Right forelimb (tissue), 1 donor: ENCODE measurements at places on chromosomes 16 and 17.

DNA sequence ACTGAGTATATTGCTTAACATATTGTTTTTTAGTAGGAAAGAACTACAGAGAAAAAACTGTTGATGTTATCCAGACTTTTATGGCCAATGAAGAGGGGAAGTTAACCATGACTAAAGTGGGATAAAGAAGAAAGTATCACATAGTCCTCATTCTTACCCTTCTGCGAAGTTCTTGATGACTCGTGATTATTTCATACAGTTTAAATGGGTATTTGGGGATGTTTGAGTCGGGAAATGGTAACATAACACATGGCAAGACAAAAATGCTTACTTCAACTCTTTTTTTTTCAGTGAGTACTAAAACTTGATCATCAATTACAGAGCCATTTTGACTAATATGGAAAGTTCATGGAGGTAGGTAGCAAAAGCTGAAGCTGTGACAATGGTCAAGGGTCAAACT is 4.9 kb downstream of the POLG2 start:
- DNase-seq = no peak

GRCh38 chr16:74738816-74739215 is 35.8 kb downstream of the FA2H start:
- no peak for DNase-seq

DNA sequence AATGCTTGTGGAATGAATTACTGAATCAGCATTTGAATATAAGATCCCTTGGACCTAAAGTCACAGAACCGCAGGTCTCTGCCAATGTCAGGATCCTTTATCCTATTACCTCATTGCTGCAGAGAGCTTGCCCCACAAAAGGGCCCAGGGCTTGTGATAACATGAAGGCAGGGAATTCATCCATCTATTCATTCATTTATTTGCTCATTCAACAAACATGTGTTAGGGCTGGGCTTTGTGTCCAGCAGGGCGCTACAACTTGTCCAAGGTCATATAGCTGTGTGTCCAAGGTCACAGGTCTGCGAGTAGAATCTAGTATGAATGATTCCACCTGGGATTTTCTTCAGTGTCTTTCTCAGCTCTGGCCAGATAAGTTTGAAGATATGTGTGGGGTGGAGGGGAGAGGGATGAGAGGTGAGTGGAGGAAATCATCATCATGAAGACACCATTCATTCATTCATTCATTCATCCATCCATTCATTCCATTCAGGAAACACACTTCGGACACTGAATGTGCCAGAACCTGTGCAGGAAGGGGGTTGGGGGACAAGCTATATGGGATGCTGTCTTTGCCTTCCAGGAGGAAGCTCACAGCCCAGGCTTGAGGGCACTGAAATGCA is 1.3 kb upstream of the UNC45B start:
- no peak for DNase-seq

DNA sequence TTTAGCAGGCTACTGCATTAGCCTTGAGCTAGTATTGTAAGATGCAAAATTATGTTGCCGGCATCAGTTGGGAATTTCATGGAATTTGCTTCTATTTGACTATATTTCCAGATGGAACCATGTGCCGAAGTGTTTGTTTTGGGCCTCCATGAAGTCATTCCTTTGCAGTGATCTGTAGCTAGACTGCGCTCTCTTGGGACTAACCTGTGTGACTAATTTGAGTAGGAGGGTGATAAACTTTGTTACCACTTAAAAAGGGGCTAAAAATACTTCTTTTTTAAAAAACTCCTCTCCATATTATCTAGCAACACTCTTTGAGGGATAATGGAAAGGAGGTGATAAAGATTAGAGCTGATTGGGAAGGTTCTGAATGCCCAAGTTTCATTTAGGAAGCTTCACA is 166.8 kb upstream of the TBX2 start:
- DNase-seq = no peak

GRCh38 chr17:78650093-78650715 is 73.0 kb upstream of the DNAH17 start:
- DNase-seq = no peak

- DNase-seq = no peak
Measured at GRCh38 chr17:64032081-64032480, 11.6 kb upstream of the ICAM2 start.
